ENCODE measurements at places on chromosomes 5 and 9.

DNA sequence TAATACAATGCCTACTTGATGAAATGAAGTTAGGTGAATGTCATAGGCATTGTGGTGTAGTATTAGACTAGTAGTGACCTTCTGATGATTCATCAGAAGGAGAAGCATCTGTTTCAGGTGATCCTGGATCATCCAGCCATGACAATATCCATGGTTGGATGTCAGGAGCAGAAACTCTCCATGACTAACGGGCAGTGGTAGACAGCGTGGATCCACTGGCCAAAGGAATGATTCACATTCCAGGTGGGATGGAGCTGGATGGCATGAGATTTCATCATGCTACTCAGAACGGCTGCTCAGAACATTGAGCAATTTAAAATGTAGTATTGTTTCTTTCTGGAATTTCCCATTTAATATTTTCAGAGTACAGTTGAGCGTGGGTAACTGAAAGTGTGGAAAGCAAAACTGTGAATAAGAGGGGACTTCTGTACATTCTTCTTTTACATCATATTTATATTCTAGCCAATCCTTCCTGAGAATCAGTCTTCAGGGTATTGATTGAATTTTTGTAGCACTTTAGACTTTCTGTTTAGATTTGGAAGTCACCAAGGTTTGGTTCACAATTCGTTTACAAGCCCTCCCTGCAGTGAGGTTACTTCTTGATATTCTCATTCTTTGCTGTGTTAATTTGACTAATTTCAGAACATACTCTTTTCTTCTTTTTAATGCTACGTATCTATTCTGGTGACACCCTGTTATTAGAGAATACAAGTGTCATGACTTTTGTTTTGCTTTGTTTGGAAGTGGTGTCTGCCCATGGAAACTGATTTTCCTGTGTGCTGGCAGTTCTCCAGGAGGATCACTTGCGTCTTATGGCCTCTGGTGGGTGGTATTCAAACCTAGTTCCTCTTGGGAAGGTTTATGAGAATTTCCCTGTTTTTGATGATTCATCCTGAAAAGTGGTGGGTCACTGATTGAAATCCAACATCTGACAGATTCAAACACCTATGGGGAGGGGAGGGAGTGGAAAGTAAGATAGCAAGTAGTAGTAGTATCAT is 12.2 kb upstream of the CLINT1 start:
- DNase-seq: peak; percentile 55

DNA sequence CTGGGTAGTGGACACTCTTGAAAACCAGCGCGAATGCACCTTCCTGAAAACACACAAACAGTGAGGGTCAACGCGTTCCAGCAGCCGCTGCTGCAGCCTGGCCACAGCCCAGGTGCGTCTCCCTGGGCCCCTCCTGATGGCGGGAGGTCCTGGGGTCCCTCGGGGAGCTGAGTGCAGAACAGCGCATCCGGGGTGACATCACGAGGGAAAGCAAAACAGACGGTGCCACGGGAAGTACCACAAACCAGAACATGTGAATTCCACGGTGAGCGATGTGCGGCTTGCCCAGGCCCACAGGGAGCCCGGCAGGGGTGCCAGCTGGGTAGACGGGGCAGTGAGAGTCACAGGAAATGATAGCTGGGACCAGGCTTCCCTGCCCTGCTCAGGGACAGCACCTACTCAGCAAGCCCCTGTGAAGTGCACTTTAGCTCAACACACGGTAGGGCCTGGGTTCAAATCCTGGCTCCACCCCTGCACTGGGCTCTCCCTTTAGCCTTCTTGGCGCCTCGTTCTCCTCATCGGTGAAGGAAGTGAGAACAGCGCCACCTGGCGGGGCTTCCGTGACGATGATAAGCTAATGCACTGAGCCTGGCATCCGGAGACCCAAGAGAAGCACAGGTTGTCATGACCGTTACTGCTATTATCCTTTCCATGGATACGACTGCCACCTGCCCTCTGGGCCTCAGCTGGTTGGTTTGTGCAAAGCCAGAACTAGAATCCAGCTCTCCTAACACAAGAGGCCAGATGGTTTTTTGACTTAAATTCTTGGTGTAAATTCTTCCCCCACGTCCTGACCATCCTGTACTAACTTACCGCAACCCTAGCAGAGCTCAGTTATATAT is 24.6 kb downstream of the GFPT2 start:
- DNase-seq: peak; percentile 75

DNA sequence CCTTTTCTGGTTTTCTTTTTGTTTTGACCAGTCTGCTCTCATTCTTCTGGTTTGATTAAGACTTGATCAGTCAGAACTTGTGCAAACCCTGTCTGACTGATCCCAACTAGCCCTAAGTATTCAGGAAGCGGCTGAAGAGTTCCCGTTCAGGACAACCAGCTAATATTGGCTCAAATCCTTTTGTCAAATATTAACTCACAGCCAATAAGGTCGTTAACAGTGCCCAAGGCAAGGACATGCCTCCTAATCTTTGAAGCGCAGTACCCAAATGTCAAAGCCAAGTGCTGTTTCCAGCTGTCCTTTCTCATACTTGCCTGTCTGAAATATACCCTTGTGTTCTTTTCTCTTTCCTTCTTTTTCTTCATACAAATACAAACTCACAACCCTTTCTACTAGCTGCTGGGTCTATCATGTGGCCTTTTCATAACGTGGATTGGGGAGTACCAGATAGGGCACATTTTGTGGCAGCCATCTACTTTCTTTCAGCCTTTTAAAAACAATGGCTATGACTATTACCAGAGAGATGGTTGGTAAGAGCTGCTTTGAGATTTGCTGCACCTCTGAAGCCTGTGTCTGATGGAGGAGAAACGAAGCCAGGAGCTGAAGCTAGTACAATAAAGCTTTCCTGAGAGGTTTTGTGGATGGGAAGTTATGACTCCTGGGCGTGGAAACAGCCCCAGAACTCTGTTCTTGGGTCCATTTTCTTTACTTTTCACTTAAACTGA is 266.4 kb upstream of the ZNF608 start:
- no peak for DNase-seq

DNA sequence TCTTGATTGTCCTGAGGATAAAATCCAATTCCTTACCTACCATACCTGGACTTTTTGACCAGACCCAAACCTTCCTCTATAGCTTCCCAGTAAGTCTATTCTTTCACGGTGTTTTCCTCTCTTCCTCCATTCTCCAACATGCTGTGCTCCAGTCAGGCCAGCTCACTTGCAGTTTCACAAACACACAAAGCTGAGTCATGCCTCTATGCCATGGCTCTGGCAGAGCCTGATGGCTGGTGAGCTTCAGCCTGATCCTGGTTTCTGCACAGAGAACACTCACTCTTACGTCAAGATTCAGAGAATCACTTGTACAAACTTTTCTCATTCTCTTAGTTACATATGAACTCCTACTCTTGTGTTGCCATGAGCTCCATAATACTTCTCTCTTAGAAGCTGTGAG is 27.7 kb upstream of the PAX5 start:
- no peak for DNase-seq

GRCh38 chr9:90641884-90642487 is 638 bp downstream of the DIRAS2 start:
- peak; percentile 49 for DNase-seq

DNA sequence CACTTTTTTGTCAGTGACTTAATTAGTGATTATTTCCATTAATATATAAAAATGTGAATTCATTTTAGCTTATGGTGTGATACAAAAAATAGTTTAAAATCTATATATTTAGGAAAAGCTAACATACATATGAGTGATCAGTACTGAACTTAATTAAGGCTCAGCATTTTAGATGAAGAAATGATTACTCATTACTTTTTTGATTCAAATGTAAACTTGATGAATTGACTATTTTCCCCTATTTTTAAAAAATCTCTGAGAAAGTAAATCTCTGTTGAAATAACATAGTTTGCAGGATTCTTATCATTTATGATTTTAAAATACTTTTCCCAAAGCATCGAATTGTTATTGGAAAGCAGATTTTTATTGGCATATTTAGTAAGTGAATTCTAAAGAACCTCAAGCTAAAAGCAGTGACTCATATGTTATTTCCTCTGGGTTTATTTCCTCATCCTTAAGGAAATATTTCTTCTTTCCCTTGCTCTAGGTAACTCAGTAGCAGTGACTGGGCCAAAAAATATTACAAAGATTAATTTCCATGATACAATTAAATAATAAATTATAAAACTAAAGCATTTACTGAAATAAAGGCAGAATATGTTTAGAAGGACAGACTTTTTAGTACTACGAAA is 290.6 kb downstream of the FER start:
- peak; percentile 14 for DNase-seq

GRCh38 chr5:66720780-66721179 is 124.6 kb downstream of the MAST4 start:
- DNase-seq: no peak

DNA sequence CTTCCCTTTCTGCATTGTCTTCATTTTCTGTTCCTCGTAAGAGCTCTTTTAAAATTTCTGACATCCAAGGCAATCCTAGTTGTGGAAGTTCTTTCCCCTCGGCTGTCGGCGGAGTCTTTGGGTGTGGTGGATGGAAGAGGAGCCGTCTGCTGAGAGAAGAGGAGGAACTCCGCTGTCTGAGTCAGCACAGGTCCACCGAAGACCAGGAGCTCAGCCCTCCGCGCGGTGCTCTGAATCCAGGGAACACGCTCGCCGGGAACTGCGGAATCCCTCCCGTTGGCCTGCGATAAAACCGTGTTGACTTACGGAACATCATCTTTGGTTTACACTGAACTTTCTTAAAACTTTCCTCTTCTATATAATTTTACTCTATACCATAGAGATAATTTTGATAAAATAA is 100.7 kb upstream of the IRX4 start:
- no peak for DNase-seq

- no peak for DNase-seq
These were observed 216.0 kb upstream of the KLF4 start for GRCh38 chr9:107705521-107705920.

- peak; percentile 41 for DNase-seq
These were observed 31.0 kb upstream of the NR3C1 start for GRCh38 chr5:143434261-143435209.

- DNase-seq: no peak
These were observed 204.8 kb downstream of the MEF2C start for GRCh38 chr5:88677943-88678769.

GRCh38 chr9:121318631-121319382 is 50.8 kb downstream of the GSN start:
- no peak for DNase-seq

DNA sequence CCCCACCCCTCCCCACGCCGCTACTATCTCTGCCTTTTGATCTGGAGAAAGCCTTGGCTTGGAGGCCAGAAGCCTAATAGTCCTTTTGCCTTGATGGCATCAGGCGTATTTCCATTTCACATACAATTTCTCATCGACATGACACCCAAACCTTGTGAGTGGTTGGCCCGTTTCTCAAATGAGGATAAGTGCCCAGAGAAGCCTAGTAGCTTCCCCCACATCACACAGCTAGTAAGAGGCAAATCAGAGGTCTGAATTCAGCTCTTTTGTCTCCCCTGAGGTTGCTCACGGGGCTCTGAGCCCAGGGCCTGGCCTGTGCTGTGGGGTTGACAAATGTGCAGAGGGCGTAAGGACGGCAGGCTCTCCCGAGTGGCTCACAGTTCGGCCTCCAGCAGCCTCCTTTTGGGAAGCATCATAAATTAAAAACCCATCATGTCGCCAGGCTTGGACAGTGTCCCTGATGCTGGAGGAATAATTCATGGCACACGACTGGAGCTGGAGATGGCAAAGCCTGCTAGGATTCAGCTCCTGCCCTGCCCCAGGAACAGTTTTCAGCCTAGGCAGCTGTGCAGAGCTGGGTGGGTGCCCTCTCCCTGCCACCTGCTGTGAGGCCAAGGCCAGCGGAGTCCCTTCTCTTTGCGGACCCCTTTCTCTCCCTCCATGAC is 263.8 kb downstream of the NSG2 start:
- no peak for DNase-seq

GRCh38 chr5:159533197-159533596 is 202.9 kb upstream of the IL12B start:
- DNase-seq: no peak

DNA sequence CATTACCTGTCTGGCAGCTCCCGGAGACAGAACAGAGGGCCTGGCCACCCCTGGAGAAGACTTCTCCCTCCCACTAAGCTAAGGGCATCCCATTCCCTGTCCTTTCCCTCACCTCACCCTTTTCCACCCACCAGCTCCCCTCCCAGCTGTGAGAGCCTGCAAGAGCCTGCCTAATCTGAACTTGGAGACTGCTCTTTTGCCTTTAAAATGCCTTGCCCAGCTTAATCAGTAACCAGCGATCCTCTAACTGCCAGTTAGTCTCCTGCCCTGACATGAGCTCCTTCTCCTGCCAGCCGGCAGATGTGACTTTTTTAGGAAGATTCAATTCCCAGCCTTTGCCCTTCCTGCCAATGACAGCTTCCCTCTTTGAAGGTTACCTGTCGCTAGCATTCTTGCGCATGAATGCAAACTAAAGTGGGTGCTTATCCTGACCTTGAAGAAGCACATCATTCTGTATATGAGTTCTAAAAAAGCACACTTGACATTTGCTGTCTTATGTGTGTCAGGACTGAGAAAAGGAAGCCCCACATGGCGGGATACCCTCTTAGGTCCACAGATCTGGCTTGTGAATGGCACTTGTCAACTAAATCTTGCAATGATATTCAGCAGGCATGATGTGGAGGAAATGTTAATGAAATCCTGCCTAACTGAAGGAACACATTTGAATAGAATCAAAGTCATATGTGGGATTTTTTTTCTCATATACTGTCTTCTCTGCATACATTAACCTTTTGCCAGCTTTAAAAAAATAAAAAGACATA is 411.2 kb upstream of the SLC30A5 start:
- DNase-seq: no peak

DNA sequence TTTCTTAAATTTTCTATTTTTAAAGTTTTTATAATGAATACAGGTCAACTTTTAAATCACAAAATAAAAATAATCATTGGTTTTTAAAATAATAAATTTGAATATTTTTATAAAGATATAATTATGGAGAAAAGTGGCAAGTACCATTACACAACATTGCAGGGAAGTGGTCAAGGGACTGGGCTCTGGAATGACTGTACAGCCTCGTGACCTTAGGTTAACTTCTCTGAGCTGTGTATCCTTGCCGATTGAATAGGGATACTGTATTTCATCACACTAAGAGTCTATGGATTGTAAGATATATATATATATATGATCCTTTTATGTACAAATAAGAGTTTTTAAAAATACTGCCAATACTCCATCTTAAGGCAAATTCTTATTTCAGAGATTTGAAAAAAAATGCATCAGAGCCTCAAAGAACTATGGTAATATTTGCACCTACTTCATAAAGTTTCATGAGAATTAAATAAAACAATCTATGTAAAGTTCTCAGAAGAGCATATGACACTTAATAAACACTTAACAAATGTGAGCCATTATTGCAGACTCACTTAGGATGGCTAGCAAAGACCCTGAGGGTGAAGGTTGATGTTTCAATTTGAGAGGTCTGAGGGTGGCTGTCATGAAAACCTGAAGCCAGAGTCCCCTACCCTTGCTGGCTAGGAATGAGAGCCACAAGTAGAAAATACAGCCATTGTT is 136.5 kb downstream of the CCDC192 start:
- no peak for DNase-seq

DNA sequence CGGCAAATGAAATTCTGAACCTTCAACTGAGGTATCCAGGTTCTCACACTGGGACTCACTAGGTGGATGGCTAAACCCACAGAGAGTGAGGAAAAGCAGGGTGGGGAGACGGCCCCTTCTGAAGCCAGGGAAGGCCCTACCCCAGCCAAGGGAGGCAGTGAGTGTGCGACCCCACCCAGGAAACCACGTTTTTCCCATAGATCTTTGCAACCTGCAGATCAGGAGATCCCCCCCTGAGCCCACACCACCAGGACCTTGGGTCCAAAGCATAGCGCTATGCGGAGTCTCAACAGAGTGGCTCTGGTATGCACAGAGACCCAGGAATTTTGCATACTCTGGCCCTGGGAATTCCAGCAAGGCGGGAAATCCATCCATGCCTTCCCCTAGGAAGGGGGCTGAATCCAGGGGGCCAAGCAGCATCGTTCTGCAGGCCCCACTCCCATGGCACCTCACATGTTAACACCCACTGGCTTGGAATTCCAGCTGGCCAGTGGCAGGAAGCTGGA is 19.9 kb downstream of the DTWD2 start:
- no peak for DNase-seq

Data from muscle of leg (tissue), 16 donors.